Activated CD4-positive, alpha-beta memory T cell treated with anti-CD3 and anti-CD28 coated beads for 36 hours (primary cell): ENCODE measurements at places on chromosomes 5 and 9.

DNA sequence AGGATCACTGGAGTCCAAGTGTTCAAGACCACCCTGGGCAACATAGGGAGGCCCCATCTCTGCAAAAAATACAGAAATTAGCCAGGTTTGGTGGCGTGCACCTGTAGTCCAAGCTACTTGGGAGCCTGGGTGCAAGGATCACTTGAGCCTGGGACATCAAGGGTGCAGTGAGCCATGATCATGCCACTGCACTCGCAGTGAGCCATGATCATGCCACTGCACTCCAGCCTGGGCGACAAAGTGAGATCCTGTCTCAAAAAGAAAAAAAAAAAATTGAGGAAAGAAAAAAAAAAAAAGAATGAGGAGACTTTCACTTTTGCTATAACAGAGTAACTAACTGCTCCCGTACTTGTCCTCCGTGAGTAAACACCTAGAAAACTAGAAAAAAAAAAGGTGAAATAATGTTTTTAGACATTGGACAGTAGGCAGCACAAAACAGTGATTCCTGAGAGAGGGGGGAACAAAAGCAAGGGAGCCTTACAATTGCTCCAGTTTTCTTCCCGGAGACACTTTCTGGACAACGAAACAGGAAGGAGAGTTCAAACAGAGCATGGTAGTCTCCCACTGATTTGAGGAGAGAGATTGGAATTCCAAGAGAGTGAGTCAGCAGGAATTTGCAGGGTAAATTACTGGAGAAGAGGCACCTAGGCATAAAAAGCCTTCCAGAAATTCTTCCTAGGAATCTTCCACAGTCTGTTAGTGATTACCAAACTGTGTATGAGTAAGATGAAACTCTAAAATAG is 6.9 kb upstream of the ZBTB5 start:
- DNase-seq = no peak
- peaks cover 5% of the 10 kb centered on the region for H3K36me3 ChIP-seq
- peaks cover 8% of the 10 kb centered on the region for H3K4me1 ChIP-seq

- no peak overlapping the region for H3K27ac ChIP-seq
- H3K27me3 ChIP-seq = no peaks in the 10 kb centered on the region
- no peak overlapping the region for H3K4me3 ChIP-seq
- H3K36me3 ChIP-seq = no peaks in the 10 kb centered on the region
- H3K4me1 ChIP-seq = peaks cover 3% of the 10 kb centered on the region
These were observed 27.9 kb upstream of the SMU1 start for GRCh38 chr9:33104401-33104800.

DNA sequence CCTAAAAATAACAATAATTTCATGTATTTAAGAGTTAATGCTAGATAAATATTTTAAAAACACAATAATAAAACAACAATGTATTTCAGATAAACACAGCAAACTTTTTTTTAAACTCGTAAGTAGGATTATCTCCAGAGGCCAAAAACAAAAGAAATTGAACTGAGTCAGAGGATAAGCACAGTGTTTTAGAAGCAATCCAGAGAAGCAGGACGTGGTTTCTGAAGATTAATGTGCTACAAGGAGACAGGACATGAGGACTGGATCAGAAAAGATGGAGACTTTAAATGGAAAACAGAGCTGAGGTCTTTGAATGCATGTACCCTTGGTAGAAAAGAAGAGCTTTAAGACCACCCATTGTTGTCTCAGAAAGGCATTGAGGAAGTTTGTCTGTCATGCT is 491.2 kb upstream of the TLE4 start:
- no peak for DNase-seq
- no peak overlapping the region for H3K4me3 ChIP-seq
- no peaks in the 10 kb centered on the region for H3K27me3 ChIP-seq
- no peak overlapping the region for H3K27ac ChIP-seq

DNA sequence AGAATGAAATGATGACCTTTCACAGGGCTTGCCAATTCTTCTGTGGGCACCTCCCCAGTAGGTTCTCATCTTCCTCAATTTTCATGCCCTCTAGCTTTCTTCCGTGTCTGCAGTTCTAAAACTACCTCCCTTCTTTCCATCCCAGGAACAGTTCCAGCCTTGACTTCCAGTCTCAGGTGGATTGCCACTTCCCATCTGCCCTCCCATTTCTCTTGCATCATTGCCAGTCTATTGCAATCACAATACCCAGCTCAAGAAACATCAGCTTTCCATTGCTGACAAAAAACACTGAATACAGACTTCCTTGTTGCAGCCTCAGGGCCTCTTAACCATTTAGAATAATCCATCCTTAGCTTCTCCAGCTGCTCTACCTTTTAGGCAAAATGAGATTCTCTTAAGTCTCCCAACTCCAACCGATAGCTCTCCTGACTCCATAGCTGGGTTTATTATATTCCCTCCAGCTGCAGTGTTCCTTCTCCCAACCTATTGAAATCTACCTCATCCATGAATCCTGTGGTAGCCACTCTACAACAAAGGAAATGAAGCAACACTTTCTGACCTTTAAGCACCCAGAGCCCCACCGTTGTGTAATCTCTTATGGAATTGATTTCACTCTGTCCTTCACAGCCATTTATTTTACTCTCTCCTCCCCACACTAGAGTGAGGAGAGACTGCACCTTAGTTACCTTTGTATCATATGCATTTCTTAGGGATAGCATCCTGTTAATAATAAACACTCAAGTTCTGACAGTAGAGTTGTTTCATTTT is 75.6 kb upstream of the PCA3 start:
- no peak overlapping the region for H3K4me3 ChIP-seq
- no peak overlapping the region for H3K27ac ChIP-seq
- no peak for DNase-seq
- H3K4me1 ChIP-seq = peaks cover 18% of the 10 kb centered on the region
- no peaks in the 10 kb centered on the region for H3K36me3 ChIP-seq

DNA sequence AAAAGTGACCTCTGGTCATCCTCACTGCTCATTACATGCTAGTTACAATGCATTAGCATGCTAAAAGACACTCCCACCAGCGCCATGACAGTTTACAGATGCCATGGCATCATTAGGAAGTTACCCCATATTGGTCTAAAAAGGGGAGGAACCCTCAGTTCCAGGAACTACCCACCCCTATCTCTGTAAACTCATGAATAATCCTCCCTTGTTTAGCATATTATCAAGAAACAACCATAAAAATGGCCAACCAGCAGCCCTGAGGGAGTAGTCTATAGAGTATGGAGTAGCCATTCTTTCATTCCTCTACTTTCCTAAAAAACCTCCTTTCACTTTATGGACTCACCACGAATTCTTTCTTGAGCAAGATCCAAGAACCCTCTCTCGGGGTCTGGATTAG is 89.4 kb downstream of the ATPSCKMT start:
- no peak overlapping the region for H3K27ac ChIP-seq
- H3K4me1 ChIP-seq = no peaks in the 10 kb centered on the region
- no peak overlapping the region for H3K4me3 ChIP-seq
- H3K36me3 ChIP-seq = no peaks in the 10 kb centered on the region

- no peaks in the 10 kb centered on the region for H3K4me1 ChIP-seq
- no peak overlapping the region for H3K4me3 ChIP-seq
- no peaks in the 10 kb centered on the region for H3K27me3 ChIP-seq
- DNase-seq = no peak
- H3K36me3 ChIP-seq = peaks cover 4% of the 10 kb centered on the region
These were observed 72.8 kb upstream of the IFNK start for GRCh38 chr9:27451207-27451797.
